ENCODE measurements at places on chromosomes 13 and 19.
A peak's percentile ranks its signal among the peaks of the same experiment; 100 is the strongest.

DNA sequence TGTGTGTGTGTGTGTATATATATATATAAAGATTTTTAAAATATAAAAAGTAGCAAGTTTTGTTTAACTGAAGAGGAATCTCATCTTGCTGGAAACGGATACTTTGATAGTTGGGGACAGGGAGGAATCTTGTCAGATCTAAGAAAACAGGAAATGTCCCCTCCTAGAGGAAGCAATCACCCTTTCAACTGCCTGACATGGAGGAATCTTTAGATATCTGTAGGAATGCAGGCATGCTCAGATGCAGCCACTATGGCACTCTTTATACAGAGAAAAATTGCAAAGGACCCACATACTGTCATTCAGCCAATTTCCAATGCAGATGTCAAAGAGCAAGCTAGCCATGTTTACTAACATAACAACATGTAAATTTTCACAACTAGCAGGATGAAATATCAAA lies 38.8 kb downstream of the ZNF611 start:
- no peak for DNase-seq

DNA sequence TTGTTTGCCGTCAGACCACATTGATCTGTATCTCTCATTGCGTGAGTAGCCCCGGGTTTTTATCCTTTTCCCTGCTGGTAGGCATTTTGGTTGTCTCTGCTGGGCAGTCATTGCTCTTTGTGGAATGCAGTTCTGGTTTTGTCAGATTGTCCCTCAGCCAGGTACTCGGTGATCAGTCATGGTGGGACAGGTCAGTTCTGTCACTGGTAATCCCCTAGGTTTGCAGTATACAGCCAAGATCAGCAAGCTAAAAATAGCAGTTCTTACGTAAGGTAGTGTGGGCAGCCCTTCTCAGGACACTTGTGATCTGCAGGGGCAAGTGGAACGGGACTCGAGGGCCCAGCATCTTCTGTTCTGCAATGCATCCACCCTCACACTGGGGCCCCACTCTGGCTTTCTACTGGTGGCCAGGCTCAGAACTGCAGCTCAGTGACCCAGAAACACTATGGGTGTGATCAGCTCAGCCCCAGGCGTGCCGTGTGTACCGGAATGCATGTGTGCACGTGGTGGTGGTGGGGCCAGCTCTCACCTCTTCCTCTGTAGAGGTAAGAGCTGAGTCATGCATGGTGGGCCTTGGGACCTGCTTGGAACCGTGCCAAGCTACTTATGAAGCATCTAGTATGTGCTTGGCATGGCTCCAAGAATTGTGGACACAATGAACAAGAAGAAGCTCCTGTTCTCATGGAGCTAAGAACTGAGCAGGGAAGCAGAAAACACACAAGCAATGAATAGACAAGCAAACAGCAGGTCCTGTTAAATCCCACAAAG lies 6.3 kb downstream of the PLEKHF1 start:
- peak; percentile 82 for DNase-seq

DNA sequence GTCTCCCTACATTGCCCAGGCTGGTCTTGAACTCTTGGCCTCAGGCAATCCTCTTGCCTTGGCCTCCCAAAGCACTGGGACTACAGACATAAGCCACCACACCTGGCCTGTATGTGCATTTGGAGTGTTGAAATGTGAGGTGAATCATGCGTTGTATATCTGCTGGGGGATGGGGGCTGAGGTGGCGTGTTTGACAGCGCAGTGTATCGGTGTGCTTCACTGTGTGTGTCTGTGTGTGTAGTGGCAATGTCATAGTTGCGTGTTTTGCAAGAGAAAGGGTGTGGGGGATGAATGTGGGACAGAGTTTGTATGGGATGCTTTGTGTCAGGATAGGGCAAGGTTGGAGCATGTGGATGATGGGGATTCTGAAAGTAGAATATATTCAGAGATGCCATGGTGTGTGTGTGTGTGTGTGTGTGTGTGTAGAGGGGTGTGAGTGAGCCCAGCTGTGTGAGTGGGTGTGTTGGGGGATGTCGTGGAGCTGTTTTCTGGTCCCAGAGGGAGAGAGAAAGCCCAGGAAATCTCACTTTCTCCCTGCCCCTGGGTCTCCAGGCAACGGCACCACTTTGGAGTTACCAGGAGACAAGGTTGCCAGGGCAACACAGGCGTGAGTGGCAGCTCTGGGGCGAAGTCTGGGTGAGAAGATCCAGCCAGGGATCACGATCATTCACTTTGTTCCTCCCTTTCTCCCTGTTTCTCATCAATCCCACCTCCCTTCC lies 1.1 kb upstream of the SWSAP1 start:
- DNase-seq: no peak

- DNase-seq: no peak
Observed at GRCh38 chr13:31824705-31825517, 85.6 kb downstream of the RXFP2 start.

GRCh38 chr13:114035583-114036531 lies 62.0 kb upstream of the C13orf46 start:
- no peak for DNase-seq

GRCh38 chr13:74466020-74466419 lies 331.8 kb upstream of the KLF12 start:
- no peak for DNase-seq

- DNase-seq: no peak
Observed at GRCh38 chr13:101700598-101700997, 248.1 kb downstream of the ITGBL1 start.

GRCh38 chr19:46603195-46603637 lies 2.1 kb downstream of the CALM3 start:
- DNase-seq: no peak

DNA sequence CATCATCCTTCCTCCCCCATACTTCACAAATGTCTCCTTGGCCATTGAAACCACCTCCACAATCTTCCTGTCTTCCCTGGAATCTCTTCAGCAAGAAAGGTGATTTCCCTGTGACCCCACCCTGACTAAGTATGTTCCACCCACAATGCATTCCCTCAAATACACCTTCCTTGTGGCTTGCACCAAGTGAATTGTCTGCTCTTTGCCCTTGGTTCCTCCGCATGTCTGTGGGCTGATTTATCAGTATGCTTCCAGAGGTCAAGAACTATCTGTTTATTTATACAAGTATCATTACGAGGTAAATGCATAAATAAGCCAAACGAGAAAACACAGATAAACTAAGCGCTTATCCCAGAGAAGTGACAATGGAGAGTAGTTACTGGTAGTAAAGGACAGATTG lies 45.4 kb upstream of the POMP start:
- DNase-seq: no peak

DNA sequence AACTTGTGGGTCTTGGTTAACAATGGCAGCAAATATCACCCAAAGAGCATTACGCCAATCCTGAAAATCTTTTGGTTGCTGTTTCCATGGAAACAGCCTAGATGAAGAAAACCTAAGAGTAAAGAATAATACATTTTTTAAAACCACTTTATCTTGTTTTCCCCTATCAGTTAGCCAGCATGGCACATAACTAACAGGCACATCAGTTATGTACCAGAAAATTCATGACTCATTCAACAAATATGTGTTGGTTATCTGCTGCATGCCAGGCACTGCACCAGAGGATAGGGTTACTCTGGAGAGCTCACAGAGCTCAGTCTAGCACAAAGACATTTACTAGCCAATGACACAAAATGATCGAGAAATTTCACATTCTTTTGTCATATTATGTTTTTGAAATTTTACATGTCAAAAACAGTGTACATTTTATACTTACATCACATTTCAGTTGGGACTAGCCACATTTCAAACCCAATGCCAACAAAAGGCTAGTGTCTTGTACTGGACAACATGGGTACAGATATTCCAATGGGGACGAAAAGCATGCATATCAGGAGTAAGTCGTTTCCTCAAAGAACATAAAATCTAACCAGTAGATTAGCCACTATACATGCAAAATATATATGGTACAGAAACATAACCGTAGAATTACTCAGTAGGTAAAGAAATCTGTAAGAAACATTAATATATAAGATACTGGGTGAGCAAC lies 20.3 kb downstream of the LNX2 start:
- DNase-seq: no peak

DNA sequence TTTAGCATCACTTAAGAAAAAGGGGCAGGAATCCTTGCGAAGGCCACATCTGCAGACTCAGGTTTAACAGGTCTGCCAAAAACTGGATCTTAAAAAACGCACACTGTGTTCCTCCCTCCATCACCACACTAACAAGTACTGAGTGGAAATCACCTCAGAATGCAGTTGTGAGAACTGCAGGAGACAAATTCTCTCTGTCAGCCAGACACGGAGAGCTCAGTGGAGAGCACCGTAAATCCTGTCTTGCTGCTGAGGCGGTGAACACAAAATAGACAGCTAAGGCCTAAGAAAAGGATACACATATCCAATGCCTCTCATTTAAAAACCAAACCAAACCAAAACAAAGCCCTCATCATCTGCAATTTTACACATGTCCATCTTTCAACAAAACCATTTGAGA lies 1287.6 kb downstream of the EFNB2 start:
- no peak for DNase-seq

Data from stimulated activated CD4-positive, alpha-beta T cell treated with anti-CD3 and anti-CD28 coated beads, Interleukin-4, amount 100 ng/mL, for 1 hour (primary cell).